ENCODE measurements at places on chromosomes 11 and 22.

DNA sequence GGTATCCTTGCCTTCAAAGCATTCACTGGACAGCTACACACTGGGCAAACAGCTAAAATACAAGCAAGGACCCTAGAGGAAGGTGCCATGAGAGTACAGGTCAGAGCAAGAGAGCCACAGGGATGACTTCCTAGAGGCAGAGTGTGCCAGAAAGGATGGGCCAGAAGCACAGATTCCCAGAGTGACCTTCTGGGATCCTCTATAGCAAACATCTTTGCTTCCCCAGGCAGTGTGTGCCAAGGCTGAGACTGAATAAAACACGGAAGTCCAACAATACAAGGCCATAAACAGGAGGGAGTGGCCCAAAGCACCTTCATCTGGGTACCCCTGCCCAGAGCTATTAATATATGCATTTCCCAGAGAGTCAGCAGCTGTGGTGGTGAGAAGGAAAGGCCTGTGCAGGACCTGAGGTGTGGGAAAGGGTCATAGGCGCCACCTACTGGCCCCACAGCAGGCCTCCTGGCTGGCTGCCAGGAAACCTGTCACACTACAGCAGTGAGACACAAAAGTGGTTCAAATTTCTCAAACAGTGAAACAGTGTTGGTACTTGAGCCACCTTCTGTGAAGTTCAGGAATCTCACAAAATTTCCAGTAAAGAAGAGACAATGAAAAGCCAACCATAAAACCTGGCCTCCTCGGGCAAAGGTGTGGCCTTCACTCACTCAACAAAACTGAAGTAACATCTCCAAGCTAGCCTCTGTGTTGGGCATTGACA lies 20.3 kb downstream of the CLPB start:
- DNase-seq: peak; percentile 93

GRCh38 chr11:1569251-1569780 lies 2.8 kb downstream of the DUSP8 start:
- no peak for DNase-seq

- no peak for DNase-seq
These were observed 38.0 kb upstream of the IL17RA start for GRCh38 chr22:17046566-17047348.

DNA sequence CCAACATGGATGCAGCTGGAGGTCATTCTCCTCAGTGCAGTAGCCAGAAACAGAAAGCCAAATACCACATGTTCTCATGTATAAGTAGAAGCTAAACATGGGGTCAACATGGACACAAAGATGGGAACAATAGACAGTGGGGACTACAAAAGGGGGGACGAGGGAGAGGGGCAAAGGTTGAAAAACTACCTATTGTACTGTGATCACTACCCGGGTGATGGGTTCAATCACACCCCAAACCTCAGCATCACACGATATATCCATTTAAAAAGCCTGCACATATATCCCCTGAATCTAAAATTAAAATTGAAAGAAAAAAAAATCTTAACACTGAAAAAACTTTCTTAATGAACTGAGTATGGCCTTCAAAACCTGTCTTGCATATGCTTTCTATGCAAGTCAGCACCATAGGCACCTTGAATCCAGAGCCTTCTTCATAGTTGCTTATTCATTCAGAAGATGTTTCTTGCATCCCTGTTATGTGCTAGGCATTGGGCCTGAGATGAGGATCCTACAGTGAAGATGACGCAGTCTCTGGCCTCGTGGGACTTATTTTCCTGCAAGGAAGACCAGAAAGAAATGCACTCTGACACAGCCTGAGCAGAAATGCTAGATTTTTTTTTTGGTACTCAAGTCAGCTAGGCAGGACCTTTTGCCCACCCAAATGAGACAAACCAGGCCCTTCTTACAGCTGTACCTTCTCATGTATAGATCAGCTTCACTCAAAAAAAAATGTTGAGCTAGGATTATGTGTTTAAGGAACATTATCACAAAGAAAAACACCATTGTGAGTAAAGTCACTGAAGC lies 21.0 kb downstream of the NNMT start:
- no peak for DNase-seq

GRCh38 chr11:126086248-126086647 lies 23.6 kb upstream of the CDON start:
- DNase-seq: no peak

- peak; percentile 84 for DNase-seq
These were observed 98.4 kb downstream of the ZNF280B start for GRCh38 chr22:22410121-22410520.

DNA sequence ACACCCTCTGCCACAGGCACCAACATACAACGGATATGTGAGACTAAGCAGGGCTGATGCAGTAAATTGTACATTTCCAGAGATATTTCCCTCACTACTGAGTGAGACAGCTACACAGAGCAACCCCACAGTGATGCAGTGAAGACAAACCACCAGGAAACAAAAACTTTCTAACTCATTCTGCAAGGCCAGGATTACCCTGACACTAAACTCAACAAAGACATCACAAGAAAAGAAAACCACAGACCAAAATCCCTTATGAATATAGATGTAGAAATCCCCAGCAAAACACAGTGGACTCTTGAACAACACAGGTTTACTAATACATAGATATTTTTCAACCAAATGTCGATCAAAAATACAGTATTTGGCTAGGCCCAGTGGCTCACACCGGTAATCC lies 1.5 kb upstream of the SLC7A4 start:
- no peak for DNase-seq

DNA sequence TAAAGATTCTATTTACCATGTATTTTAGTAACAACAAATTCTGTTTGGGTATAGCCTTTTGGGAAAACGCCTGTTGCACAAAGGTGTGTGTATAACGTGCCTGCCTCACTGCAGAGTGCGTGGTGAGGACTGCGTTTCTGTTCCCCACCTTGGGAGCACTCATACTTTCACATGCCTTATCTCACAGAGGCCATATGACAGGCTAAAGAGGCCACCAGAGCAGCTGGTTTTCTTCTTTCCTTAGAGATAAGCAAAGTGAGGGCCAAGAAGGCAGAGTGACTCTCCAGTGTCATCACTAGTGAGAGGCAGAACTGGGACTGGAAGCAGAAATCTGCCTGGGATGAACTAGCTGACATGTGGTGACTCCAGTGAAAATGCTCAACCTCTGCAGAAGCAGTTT lies 369.2 kb upstream of the NARS2 start:
- no peak for DNase-seq

- DNase-seq: no peak
These were observed 59.8 kb downstream of the PACSIN2 start for GRCh38 chr22:42955087-42955635.

- DNase-seq: no peak
These were observed 39.7 kb upstream of the TH start for GRCh38 chr11:2211113-2211971.

- DNase-seq: no peak
These were observed 358.2 kb downstream of the DDX10 start for GRCh38 chr11:109023036-109023435.

DNA sequence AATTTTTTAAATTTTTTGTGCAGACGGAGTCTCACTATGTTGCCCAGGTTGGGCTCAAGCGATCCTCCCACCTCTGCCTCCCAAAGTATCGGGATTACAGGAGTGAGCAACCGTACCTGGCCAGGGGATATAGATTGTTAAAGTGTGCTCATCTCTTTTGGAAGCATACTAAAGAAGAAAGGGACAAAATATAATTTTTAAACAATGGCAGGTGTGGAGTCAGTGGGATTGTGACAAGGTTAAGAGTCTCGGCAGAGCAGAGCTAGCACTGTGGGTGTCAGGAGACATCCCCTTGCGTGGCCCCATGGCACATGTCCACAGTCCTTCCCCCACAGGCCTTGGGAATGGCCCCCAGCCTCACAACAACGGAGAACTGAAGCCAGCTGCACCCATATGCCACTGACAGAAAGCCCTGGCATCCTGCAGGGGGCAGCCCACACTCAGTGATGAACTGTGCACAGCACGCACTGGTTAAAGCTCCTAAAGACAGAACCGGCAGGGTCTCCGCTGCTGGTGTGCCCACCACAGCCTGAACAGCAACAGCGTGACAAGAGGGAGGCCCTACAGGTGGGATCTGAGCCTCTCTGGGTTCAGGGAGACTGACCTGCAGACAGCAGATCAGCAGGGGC lies 29.9 kb downstream of the SERPIND1 start:
- peak; percentile 34 for DNase-seq

DNA sequence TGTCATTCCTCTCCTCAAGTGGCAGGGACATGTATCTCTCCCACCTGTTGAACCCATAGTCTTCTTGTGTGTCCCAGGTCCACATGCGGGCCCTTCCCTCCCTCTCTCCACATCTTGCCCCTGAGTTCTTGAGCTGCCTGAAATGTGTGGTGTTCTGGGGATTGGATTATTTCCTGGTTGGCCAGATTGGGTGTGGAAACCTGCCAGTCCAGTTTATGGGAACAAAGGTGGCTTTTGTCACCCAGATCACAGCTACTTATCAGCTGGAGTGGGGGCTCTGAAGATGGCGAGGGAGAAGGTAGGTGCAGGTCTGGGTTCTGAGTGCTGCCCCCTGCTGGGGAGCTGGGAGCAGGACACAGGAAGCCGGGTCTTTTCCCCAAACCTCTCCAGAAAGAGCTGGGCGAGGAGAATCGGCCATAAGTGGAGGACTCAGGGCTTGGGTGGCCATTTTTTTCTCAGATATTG lies 14.2 kb downstream of the DTX4 start:
- no peak for DNase-seq

GRCh38 chr11:39772525-39773137 lies 1686.8 kb downstream of the LRRC4C start:
- DNase-seq: no peak

- no peak for DNase-seq
These were observed 11.6 kb upstream of the APOBEC3B start for GRCh38 chr22:38970551-38970950.

GRCh38 chr11:76600124-76600655 lies 70.4 kb downstream of the LRRC32 start:
- no peak for DNase-seq

DNA sequence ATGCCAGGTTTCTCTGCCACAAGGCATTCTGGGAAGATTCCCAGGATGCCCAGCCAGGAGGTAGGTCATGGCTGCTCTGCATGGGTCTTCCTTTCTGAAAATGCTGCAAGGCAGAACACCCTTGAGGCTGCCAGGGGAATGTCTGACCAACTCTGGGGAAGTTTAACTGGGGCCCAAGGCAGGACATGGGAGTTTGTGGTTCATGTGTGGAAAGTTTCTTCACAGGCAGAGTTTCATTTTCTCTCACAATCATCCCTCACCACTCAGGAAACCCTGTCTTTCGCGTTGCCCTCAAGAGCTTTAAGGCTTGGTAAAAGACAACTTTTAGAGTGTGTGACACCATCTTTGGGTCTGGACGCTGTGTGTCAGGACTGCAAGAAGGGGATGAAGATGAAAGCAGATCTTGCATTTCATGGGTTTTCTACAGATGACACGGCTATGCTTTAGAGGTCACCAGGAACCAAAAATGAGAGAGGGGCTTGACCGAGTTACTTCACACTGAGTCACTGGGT lies 133.5 kb downstream of the CD44 start:
- DNase-seq: no peak

DNA sequence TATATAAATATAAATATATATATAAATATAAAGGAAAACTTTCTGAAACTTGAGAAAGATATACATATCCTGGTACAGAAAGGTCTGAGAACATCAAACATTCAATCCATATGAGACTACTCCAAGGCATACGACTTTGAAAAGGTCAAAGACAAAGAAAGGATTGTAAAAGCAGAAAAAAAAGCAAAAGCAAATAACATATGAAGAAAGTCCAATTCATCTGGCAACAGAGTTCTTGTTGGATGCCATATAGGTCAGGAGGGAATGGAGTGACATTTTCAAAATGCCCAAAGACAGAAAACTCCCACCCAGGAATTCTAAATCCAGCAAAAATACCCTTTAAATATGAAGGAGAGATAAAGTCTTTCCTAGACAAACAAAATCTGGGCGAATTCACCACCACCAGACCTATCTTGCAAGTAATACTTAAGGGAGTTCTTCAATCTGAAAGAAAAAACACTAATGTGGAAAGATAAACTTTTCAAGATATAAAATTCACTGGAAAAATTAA lies 42.3 kb upstream of the MRPL17 start:
- no peak for DNase-seq

GRCh38 chr11:67463186-67463585 lies 5.9 kb downstream of the TMEM134 start:
- no peak for DNase-seq

DNA sequence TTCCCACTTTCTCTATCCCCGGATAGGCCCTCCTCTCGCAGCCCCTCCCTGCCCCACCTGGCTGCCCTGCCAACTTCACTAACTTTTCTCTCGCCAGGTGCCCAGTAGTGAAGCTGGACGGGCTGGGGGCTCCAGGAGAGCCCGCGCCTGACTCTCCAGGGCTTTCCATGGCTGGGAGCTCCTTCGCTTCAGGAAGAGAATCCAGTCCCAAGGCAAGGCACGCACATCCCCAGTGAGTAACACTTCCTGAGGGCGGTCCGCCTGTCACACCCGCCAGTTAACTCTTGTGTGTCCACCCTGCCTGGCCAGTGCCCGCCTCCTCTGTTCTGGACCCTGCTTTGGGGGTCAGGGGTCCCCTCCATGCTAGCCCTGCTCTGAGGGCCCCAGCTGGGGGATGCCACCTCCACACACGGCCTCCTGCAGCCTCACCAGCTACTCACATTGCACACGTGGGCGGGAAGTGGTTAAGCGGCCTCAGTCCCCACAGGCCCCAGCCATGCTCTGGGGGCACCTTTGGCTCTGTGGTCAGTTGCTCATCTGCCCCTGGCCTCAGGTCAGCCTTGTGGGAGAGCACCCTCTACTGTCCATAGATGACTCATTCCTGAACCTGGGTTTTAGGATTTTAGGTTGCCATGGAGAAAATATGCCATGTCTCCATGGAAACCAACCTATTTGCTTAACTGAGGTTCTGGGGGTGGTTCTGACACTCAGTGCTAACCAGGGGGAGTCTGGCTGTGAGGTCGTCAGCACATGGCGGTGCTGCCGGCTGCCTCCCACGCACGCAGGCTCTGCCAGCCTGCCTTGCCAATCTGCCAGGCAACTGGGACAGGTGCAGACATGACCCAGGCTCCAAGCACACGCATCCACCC lies at the start of gene RIN1:
Gene RIN1 (minus strand): TSS at position 201 of the 869 bp plus-strand sequence. CDS start 32 bp downstream, at position 169.
- peak; percentile 59 for DNase-seq

GRCh38 chr22:32958001-32958400 lies 100.2 kb downstream of the SYN3 start:
- no peak for DNase-seq

DNA sequence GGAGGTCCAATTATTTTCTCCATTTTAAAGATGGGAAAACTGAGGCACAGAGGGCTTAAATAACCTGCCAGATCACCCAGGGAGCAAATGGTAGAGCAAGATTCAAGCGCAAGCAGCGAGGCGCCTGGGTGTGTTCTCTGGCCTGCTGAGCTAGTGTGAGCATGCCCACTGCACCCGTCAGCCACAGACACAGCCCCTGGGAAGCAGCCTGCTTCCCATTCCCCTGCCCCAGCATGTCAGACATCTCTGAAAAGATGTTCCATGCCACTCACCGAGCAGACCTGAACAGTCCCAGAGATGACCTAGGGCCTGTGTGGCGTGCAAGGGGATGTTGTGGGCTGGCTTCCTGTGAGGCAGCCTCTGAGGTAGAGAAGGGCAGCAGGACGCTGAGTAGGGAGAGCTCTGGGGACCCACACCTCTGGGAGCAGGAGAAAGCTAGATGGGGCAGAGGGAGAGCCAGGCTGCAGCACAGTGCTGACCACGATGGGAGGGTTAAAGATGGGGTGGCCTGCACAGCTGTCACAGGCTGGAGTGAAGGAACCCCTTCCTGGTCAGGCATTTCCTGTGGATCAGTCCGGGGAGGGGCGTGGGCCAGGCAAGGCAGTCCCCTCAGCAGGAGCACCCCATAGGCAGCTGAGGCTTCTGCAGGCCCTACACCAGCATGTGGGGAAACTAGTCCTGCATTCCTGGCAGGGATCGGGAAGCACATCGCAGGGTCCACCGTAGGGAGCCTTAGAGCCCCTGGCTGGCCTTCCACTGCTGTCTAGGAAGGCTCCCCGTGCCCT lies 101.4 kb downstream of the GALNT18 start:
- no peak for DNase-seq

Measured in left ventricle myocardium superior (tissue), 1 donor.